NCI-H226 (cell line): ENCODE measurements at places on chromosomes 2 and 18.

DNA sequence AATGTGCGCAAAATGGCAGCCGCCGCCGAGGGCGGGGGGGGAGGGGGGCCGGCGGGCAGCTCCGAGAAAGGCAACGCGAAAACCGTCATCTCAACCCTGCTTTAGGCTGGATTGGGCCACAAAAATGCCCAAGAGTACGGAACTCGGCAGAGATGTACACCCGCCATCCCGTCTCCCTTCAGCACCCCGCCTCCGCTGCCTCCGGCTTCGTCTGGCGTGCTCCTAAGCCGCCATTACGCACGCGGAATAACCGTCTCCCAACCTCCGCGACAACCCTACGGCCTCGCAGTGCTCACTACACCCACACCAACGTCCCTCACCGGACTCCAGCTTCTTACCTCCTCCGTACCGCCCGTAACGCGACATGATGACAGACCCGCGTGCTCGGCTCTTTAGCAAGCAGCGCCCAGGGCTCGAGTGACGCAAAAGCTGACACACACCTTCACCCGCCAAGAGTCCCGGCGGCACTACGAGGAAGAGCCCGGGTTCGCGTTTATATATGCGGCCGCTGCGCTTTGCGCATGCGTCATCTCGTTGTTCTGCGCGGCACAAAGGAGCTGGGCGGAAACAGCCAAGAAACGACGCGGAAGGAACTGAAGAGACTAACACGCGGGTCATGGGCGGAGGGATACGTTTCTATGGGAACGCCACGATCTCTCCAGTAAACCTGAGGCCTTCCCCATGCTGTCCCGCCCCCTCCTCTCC is at the start of gene SRSF7:
TSS of gene SRSF7 (minus strand) at position 471 of the 705 bp plus-strand sequence. CDS start at position 366, 105 bp downstream.
- DNase-seq: peak; percentile 95

GRCh38 chr2:240233885-240234502 is 93.5 kb upstream of the OTOS start:
- no peak for DNase-seq

GRCh38 chr2:9739531-9739964 is 103.7 kb upstream of the TAF1B start:
- DNase-seq: no peak

GRCh38 chr2:182103526-182103925 is 117.9 kb downstream of the PPP1R1C start:
- DNase-seq: no peak

DNA sequence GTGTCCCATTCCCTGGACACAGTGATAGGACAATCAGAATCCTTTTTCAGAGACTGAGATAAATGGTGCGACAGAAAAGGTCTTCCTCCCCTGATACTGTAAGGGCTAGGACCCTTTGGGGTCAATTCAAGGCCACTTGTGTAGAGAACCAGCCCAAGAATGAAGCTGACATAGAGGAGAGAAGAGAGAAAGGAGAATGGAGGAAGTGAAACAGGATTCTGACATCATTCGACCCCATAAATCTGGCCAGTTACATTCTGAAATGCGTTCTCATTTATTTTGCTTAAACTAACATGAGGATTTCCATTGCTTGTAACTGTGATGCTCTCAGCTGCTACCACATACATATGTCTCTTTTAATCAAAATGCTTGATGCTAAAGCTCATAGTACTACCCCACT is 148.1 kb downstream of the TMEM163 start:
- DNase-seq: no peak

DNA sequence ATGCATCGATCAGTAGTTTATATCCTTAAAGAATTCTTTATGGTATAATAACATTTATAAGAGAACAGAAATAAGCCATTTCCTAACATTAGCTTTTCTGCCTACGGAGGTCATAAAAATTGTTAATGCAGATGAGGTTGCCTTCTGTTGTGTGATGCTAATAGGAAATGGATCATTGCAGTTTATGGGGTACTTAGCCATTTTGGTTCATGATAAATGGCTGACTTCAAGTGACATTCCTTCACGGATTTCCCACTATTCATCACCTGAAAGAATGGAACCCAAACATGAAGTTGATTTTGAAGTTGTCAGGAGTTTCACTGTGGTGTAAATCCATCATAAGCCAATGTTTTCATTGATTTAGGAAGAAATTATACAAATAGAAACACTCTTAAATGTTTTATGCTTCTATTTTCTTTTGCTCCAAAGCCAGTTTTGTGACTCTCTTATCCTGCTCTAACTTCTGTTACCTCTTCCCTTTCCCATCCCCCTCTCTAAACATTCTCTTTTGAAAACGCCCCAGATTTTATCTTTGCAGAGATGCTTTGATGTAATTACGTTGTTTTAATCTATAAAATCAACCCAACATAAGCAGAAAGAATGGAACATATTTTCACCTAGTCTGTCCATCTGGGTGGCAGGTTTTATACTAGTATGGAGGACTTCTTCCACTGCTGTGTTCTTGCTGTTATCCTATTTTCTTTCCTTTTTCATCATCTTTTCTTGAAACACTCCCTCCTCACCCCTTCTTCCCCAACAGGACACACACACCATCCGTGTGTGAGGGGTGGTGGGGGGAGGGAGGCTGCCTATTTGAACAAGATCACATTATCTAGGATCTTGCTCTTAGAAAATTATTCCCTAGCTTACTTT is 58.2 kb downstream of the GREB1L start:
- DNase-seq: no peak

GRCh38 chr18:48963586-48964470 is 13.1 kb upstream of the SMAD7 start:
- no peak for DNase-seq

GRCh38 chr2:229900012-229900411 is 21.8 kb downstream of the TRIP12 start:
- no peak for DNase-seq
